ENCODE measurements at places on chromosomes 3 and 15. TPM values are rescaled to one million over a fixed set of nuclear protein-coding genes. Genes with fewer than 3 reads are reported as not detected.

DNA sequence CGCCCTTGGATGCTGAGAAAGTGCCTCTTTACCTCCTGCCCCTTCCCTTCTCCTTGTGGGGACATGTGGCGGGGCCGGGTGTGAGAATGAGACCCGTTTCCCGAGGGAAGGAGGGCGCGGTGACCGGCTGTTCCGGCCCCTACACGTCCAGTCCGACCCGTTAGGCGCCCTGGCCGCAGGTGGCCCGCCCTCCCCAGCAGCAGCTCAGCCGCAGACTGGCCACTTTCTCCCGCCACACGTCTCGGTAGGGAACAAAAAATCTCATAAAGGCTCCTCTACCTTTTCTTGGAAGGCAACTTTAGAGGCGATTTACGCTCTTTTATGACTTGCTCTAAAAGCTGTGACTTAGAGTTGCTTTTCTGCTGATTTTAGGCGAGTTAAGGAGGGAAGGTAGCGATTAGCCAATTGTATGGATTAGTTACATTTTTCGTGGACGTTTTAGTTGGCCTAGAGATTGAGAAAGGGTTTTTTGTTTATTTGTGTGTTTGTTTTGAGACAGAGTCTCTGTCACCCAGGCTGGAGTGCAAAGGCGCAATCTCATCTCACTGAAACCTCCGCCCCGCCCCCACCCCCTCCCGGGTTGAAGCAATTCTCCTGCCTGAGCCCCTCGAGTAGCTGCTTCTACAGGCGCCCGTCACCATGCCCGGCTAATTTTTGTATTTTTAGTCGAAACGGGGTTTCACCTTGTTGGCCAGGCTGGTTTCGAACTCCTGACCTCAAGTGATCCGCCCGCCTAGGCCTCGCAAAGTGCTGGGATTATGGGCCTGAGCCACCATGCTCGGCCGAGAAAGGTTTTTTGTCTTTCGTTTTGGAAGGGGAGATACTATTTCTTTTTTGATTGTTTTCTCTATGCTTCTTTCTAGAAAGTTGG lies 8.3 kb upstream of the PGPEP1L start:
- DNase-seq: no peak

- DNase-seq: no peak
Measured at GRCh38 chr3:72906154-72906553, 18.3 kb downstream of the GXYLT2 start.

DNA sequence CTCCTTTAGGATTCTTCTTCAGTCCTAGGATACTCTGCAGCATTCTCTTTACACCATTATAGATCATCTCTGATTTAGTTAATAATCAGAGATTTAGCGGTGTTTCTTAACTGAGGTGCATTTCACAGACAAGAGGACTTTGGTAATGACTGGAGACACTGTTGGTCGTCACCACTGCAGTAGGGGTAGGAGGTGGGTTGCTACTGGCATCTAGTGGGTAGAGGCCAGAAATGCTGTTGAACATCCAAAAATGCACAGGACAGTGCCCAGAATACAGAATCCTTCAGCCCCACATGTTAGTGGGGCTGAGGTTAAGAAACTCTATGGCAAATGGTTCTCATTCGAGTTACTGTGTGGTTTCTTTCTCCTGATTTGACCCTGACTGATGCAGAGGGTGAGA lies 80.4 kb upstream of the LMCD1 start:
- DNase-seq: no peak

DNA sequence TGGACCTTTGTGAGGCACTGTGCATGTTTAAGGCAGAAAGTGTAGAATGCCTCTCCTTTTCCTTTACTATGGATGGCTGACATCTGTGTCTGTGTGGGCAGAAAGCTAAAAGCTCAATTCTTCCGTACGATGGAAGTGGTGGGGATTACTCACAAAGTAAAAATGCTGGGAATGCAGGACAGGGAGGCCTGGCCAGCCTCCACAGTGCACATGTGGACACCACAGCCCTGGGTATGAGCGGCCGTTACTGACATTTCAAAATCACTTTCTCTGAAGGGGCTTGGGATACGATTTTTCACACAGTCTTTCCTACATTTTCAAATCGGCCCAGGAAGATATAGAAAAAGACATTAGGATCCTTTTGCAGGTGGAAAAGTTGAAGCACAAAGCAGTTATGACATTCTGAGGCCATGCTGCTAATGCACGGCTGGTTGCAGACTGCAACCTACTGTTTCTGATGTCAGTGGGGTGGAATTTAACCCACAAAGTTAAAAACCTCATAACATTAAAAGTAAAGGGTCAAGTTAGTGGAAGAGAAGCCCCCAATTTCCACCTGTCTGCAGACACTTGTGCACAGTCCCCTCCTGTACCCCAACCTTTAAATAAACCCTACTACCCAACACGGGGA lies 27.9 kb downstream of the EHD4 start:
- peak; percentile 59 for DNase-seq

DNA sequence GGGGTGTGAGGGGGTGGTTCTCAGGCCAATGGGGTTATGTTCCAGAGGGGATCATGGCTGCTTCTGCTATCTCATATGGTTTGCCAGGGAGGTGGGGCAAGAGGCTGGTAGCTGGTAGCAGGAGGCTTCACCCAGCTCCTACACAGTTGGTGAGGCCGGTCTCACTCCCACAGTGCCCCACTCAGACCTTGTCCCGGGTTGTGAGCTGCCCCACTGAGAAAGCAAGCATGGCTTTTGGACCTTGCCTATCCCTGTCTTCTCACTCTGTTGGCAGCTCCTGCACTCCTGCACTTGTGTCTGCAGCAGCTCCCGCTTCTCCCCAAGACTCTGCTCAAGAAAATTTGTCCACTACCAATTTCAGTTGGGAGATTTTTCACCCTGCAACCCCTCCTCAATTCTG lies 46.1 kb downstream of the MYRIP start:
- no peak for DNase-seq

DNA sequence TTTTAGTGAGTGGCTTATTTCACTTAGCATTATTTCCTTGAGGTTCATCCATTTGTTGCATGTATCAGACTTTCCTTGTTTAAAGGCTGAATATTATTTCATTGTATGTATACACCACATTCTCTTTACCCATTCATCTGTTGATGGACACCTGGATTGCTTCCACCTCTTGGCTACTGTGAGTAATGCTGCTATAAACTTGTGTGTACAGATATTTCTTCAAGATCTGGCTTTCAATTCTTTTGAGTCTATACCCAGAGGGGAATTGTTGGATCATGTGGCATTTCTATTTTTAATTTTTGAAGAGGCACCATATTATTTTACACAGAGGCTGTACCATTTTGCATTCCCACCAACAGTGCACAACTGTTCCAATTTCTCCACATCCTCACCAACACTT lies 313.5 kb downstream of the RPLP1 start:
- DNase-seq: no peak

MEIS2 gene
- 152 TPM for polyA plus RNA-seq

LMOD3 gene
- 0.10 TPM for polyA plus RNA-seq

RNF111 gene
- 35.6 TPM for polyA plus RNA-seq

Data from renal cortex interstitium (tissue), 15 donors.